ENCODE measurements at places on chromosomes 13 and 19. TPM values are rescaled to one million over a fixed set of nuclear protein-coding genes. Genes with fewer than 3 reads are reported as not detected.

The KLHL26 gene
- total RNA-seq: 9.2 TPM

The PPP5C gene
- 73.6 TPM for total RNA-seq

The C2CD4C gene
- total RNA-seq: not detected

The ELSPBP1 gene
- not detected for total RNA-seq

The CYP2A6 gene
- not detected for total RNA-seq

The TRIM13 gene
- 20.7 TPM for total RNA-seq

The RNF17 gene
- total RNA-seq: 0.54 TPM
